ENCODE measurements at places on chromosomes 7 and 10. TPM values are rescaled to one million over a fixed set of nuclear protein-coding genes. Genes with fewer than 3 reads are reported as not detected.

DNA sequence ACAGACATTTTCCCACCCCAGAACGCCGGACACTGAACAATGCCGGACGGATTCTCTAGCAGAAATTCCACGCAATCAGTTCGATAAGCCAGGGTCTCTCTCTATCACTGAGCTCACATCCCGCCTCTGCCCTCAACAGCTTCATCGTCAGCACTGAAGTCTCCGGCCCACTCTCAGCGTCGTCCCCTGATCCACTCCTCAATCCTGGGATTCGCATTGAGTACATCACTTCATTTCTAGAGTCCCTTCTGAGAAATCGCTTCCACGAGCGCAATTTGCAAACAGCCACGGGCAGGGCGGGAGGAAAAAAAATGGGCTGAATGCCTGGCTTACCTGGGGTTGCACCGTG, 365 bp downstream of the YME1L1 start:
- no peak for DNase-seq
- peak overlapping the region; percentile 100 for H3K4me3 ChIP-seq
- no peak overlapping the region for H3K27ac ChIP-seq
- H3K36me3 ChIP-seq, result peaks cover 29% of the 10 kb centered on the region

- H3K4me3 ChIP-seq, result no peak overlapping the region
- no peaks in the 10 kb centered on the region for H3K4me1 ChIP-seq
- no peak for DNase-seq
- H3K27ac ChIP-seq, result no peak overlapping the region
- H3K36me3 ChIP-seq, result no peaks in the 10 kb centered on the region
- H3K27me3 ChIP-seq, result no peaks in the 10 kb centered on the region
Measured at GRCh38 chr10:93390306-93391090, 91.6 kb downstream of the MYOF start.

DNA sequence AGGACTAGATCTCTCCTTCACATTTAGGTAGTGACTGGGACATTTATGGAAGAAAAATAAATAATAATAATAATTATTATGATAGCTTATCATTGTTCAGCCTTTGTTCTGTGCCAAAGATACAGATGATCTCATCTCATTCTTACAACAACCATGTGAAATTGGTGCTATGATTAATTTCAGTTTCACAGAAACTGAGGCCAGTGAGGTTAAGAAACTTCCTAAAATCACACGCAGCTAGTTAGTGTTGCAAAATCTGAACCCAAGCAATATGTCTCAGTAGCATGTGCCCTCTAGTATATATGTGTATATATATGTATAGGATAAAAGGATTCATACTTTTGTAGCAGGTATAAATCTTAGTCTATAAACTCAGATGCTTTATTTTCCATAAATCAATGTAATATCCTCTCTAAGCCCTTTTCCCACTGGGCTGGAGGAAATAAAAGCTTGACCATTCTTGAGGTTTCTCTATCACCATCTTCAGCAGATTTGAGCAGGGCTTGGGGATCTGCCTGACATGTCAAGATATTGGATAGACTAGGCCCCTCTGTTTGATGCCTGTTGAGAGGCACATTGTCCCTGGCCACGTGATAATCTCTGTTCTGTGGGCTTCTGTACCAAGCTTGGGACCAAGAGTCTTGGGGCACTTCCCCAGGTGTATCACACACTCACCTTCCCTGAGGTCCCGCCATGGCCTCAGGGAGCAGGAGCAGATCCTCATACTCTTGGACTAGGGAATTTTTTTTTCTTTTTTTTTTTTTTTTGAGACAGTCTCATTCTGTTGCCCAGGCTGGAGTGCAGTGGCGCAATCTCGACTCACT, 172.6 kb upstream of the NRP1 start:
- peaks cover 4% of the 10 kb centered on the region for H3K36me3 ChIP-seq
- DNase-seq, result no peak
- H3K4me1 ChIP-seq, result peaks cover 4% of the 10 kb centered on the region

DNA sequence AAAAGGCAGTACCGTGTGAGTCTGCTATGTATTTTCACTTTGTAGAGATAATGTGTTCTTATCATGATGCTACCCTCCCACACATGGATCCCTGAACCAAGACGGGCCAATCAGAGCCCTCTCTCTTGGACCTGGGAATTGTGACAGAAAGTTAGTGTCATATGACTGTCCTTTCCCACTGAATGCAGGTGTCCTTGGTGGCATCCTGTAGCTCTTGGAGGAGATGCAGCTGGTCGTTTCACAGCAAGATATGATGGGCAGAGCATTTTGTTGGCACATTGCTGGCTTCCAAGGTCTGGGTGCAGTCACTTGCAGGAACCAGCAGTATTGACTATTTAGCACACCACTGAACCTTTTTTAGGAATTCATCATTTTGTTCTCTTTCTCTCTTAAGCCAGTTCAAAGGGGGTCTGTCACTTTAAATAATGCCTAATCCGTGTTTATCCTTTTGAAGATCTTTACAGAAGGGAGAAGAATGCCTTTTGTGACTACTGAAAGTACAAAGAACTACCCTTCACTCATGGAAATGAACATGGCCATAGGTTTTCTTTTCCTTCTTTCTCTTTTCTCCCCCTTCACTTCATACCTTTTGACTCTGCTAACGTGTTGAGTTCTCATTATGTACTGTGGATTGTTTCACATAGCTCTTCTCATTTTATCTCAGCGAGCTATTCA, 125.1 kb downstream of the PLXDC2 start:
- no peaks in the 10 kb centered on the region for H3K27me3 ChIP-seq
- peaks cover 17% of the 10 kb centered on the region for H3K36me3 ChIP-seq
- DNase-seq, result no peak
- H3K27ac ChIP-seq, result no peak overlapping the region

DNA sequence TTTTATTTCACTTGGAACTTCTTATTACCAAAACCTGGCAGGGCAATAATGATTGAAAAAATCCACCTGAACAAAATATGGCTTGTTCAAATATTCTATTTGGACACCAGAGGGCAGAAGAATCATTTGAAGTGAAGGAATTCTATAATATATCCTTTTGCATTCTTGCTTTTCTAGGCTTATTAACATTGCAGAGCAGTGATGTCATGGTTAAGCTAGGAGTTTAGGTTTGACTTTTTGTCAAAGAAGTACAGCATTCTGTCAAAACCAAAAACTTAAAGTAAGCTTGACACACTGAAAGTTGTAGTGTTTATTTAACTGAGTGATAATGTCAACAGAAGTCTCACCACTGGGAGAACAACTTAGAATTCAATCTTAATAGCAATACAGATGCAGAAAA, 156.0 kb downstream of the SEMA3D start:
- H3K27ac ChIP-seq, result no peak overlapping the region
- H3K4me3 ChIP-seq, result no peak overlapping the region
- no peaks in the 10 kb centered on the region for H3K36me3 ChIP-seq

GRCh38 chr10:126239844-126240243, 148.4 kb downstream of the ADAM12 start:
- no peak overlapping the region for H3K27ac ChIP-seq
- H3K27me3 ChIP-seq, result no peaks in the 10 kb centered on the region
- DNase-seq, result no peak
- H3K4me3 ChIP-seq, result no peak overlapping the region
- no peaks in the 10 kb centered on the region for H3K4me1 ChIP-seq

DNA sequence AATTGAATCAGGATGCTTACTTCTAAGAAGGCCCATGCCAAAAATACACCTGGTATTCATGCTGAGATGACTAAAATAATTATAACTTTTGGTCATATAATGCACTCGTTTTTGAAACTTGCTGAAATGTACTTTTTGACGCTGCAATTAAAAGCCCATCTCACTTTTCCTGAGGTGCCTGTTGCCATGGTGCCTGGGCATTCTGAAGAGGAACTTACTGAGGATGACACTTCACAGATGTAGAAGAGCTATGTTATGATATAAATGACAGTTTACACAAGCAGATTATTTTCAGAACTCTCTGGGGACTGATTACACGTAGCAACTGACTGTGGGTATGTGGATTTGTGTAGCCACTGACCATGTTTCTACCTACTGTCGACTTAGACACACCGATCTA, 182.4 kb downstream of the TPK1 start:
- no peak overlapping the region for H3K27ac ChIP-seq
- DNase-seq, result no peak
- H3K27me3 ChIP-seq, result no peaks in the 10 kb centered on the region
- H3K36me3 ChIP-seq, result peaks cover 7% of the 10 kb centered on the region
- no peaks in the 10 kb centered on the region for H3K4me1 ChIP-seq

GRCh38 chr7:64874562-64875250, 28.4 kb upstream of the ZNF273 start:
- no peak overlapping the region for H3K27ac ChIP-seq
- H3K4me1 ChIP-seq, result no peaks in the 10 kb centered on the region
- no peak for DNase-seq

DNA sequence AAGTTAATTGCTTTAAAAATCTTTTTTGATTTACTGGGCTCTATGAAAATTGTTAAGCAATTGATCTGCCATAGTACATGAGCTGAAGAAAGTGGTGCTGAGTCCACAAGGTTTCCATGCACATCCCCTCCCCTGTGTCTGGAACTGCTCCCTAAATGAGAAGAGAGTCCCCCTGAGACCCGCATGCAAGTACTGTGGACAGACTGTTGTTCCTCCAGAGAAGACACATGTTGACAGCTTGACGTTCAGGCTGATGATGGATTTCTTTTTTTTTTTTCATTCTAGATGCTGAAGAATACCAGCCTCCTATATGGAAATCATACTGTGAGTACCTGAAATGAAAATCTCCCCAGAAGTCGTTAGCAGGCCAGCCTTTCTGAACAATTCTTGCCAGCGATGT, 159.8 kb downstream of the CHN2 start:
- no peaks in the 10 kb centered on the region for H3K36me3 ChIP-seq
- no peak for DNase-seq
- H3K4me1 ChIP-seq, result no peaks in the 10 kb centered on the region
- H3K4me3 ChIP-seq, result no peak overlapping the region

DNA sequence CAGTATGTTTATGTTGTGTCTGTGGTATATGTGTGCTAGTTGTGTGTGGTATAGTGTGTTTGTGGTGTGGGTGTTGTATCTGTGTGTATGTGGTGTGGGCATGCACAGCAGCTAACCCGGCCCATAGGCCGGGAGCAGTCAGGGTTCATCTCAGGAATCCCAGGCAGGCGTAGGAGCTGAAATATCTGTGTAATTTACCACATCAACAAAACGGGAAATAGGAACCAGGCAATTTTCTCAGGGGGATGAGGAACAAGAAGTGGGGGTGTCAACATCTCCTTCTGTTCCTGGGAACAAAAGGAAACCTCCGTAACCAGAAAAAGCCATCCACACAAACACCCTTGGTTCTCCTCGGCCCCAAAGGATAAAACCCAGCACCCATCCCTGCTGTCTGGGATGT, 24.5 kb upstream of the ZNF488 start:
- H3K27ac ChIP-seq, result no peak overlapping the region
- no peaks in the 10 kb centered on the region for H3K4me1 ChIP-seq
- H3K4me3 ChIP-seq, result no peak overlapping the region
- no peak for DNase-seq

DNA sequence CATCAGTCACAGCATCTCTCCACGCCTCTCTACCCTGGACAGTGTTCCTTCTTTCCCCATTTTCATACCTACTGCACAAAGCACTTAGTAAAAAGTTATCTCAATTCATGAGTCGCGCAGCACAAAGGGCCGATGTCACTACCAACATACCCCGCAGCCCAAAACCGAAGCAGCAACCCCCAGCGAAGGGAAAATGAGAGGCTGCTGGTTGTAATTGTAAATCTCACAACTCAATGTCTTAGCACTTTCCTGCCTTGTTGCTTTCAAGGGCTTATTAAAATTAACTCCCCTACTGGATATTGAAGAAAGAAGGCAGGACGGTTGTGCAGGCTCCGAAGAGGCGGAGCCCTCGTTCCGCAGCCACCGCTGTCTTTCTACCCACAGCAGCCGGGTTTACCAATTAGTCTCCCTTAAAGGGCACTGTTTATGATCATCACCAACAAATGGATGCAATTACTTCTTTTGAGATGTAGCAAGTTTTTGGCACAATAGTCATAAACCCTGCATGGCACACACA, 6.5 kb downstream of the DIP2C start:
- no peak overlapping the region for H3K27ac ChIP-seq
- H3K36me3 ChIP-seq, result peaks cover 6% of the 10 kb centered on the region
- H3K4me3 ChIP-seq, result no peak overlapping the region
- no peaks in the 10 kb centered on the region for H3K4me1 ChIP-seq
- DNase-seq, result no peak
- no peaks in the 10 kb centered on the region for H3K27me3 ChIP-seq

GRCh38 chr7:134520130-134520529, 7.2 kb upstream of the AKR1B10 start:
- H3K4me1 ChIP-seq, result no peaks in the 10 kb centered on the region
- no peak for DNase-seq
- no peak overlapping the region for H3K27ac ChIP-seq
- H3K4me3 ChIP-seq, result no peak overlapping the region
- no peaks in the 10 kb centered on the region for H3K36me3 ChIP-seq

DNA sequence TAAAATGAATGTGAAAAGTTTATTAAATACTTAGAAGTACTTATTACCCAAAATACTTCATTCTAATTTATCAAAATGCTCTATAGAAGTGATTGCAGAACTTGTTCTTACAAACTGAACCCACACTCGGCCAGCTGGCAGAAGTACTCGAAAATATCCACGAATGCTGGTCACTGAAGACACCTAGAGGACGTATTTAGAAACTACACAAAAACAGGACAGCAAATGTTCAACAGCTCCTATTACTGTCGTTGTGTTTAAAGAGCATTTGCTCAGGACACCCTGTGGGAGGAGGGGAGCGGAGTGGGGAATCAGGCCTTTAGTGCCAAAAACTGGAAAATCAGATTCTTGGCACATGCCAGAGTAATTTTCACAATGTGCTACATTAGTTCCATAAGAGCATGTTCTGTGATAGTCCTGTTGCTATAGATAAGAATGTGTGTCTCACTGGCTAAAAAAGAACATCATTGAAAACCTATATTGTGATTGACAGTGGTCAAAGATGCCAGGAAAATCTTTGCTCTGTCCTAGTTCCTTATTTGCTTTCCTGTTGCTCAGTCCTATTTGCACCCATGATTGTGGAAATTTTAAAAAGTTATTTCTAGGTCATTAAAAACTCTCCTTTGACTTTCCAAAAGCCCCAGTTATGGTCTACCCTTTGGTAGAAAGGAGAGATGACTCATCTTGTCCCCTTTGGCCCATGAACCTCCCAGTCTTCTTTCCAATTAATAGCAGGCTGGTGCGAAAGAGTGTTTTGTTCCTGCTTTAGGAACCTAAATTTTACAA, 49.0 kb upstream of the NRBF2 start:
- peak; percentile 35 for DNase-seq
- no peak overlapping the region for H3K4me3 ChIP-seq
- no peak overlapping the region for H3K27ac ChIP-seq
- 0 out of 2 replicates have a peak, but pooled peaks cover 1% of the 10 kb centered on the region for H3K4me1 ChIP-seq

GRCh38 chr10:76719006-76719405, 918.6 kb downstream of the KCNMA1 start:
- H3K36me3 ChIP-seq, result no peaks in the 10 kb centered on the region
- H3K4me1 ChIP-seq, result no peaks in the 10 kb centered on the region
- H3K4me3 ChIP-seq, result no peak overlapping the region
- no peak overlapping the region for H3K27ac ChIP-seq

DNA sequence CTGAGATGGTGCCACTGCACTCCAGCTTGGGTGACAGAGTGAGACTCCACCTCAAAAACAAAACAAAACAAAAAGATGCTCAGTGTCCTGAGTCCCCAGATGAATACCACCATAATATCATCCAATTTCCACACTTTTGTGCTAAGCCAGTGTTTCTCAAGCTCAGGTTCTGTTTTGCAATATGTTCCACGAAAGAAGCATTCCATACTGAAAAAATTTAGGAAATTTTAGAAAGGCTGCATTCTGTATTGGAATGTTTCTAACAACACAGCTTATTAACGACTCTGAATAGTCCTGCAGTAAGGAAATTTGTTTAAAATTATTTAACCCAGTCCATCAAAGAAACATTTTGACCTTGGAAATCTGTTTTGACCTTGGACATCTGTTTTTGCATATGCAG, 142.4 kb downstream of the EPC1 start:
- H3K4me3 ChIP-seq, result no peak overlapping the region
- no peaks in the 10 kb centered on the region for H3K4me1 ChIP-seq
- DNase-seq, result no peak

The DEPP1 gene
- total RNA-seq, result 1.7 TPM

The SH2D4B gene
- not detected for total RNA-seq

The OR2A42 gene
- not detected for total RNA-seq

The KCP gene
- 5.3 TPM for total RNA-seq

Measured in H9 (cell line).